Naive thymus-derived CD4-positive, alpha-beta T cell (primary cell): ENCODE measurements at places on chromosomes 16 and 17.

DNA sequence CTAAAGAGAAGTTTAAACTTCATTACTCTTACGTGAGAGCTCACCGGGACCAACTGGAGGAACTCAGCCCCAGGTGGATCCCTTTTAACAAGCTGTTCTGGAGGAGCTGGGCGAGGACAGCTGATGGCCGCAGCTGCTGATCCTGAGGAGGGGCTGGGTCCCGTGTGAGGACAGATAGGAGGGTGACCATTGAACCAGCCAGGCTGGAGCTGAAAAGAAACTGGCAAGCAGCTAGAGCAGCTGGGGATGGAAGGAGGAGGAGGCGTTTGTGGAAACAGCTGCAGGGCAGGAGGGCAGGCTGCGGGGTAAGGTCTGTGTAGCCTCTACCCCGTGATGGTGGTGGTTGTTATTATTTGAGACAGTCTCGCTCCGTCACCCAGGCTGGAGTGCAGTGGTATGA, 119.5 kb downstream of the AATF start:
- no peak for DNase-seq

DNA sequence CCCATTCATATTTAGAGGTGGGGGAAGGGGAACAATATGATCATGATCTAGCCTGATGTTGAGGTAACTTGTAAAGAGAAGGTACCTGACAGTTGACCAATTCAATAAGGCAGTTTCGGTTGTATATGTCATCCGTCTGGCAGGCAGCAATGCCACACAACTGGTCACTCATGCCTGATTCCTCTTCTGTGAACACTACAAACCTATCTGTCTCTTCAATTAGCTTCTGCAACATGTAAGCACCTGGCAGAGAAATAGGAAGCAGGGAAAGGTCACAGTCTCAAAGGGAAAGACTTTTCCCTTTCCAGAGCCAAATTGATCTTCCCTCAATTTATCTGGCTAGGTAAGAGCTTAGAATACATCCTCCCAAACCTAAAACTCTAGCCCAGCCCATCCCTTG, 10.2 kb upstream of the RSKR start:
- DNase-seq: no peak

- DNase-seq: no peak
These were observed 19.5 kb upstream of the TUBG2 start for GRCh38 chr17:42639525-42640113.

DNA sequence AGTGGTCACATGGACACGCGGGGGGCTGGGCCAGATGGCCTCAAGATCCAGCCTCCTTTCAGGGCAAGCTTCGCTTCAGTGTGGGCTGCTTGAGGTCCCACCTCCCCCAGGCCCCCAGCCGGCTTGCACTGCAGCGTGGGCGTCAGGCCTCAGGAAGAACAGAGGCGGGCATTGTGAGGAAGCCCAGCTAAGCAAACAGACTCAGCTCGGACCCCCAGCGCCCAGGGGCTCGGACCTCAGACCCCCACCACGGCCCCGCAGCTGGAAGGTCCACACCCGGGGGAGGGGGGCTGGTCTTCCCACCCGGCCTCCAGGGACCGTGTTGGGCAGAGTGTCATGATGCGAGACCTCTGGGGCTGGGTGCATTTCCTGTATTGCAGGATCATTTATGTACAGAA, 24.7 kb upstream of the ZNF469 start:
- no peak for DNase-seq

DNA sequence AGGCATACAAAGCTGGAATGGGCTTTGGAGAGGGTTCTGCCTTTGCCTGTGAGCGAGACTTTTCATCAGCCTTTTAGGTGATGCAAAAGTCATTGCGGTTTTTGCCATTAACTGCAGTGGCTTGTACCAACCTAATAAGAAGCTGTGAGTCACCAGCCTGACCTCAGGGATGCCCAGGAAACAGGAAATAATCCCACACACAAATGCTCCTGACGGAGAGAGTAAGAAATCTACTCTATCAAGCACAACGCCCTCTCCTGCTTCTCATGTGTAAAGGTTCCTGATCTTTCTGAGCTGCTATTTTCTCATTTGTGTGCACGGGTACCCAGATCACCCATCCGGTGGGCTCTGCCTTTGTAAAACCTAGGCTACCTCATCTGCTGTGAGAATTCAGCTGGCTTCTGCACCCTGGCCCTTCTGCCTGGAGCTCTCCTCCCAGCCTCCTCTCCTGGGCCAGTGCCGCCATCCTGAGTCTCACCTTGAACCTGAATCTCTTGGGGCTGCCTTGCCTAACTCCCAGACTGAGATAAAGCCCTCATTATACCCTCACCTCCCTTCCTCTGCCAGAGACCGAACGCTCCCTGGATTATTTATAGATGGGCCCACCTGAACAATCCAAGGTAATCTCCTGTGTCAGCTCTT, 299.7 kb downstream of the C16orf95 start:
- no peak for DNase-seq

GRCh38 chr17:65609286-65609685, 47.8 kb upstream of the AXIN2 start:
- DNase-seq: no peak

DNA sequence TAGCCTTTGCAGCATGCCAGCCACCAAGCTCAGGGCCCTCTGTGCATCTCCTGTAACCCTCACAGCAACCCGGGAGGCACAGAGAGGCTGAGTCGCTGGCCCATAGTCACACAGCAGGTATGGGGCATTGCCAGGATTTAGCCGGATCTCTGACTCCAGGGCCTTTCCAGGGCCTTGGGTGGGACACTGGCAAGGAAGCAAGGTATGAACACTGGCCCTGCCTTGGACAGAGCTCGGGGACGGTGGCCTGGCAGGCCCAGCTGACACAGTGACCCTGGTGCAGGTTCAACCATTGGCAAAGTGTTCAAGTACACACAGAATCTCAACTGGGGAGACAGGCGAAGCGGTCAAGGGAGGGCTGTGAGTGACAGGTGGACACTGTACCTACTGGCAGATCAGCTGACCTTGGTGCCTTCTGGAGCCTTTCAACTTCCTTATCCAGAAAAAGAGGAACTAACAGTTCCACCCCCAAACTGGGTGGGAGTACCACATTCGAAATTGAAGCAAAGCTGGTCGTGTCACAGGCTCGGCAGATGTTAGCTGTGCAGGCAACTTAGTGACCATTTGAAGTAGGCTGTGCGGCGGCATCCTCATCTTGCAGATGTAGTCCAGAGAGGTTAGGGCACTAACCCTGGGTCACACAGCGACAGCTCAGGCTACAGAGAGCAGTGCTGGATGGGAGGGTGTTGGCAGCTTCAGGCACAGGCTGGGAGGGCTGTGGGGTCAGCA, 287.4 kb downstream of the SEC14L1 start:
- DNase-seq: no peak
